ENCODE measurements at places on chromosomes 5 and 9. TPM values are rescaled to one million over a fixed set of nuclear protein-coding genes. Genes with fewer than 3 reads are reported as not detected.
A peak's percentile ranks its signal among the peaks of the same experiment; 100 is the strongest.

Gene PCDHA12
- not detected for total RNA-seq

DNA sequence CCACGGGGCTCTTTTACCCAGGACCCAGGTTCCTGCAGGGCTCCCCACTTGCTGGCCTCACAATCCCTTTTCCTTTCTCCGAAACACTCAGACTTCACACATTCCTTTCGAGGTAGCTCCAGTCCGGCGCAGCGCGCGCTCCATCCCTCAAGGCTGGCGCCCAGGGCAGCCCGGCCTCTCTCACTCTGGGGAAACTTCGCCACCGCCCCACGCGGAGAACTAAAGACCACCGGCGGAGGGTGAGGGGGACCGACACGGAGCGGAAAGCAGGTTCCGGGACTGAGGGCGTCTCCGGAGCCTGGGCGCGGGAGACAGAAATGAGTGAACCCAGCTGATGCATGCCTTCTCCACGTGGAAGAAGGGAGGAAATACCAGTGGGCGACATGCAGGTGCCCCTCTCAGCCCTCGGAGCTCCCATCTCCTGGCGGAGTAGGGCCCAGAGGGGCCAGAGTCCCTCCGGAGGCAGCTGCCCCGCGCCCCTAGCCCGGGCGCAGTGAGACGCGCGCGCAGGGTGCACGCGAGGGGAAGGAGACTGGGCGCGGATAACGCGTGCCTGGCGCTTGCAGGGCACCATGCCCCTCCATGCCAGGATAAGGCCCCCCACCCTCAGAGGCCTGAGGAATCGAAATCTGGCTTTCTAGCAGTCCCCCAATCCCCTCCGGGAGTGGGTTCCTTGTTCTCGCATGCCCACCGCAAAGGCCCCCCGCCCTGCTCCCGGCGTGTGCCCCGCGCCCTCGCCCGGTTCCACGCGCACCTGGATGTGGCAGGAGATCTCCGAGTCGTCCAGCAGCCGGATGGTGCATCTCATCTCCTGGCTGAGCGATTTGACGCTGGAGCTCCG, 650 bp downstream of the FRMD3 start:
- DNase-seq: no peak

DNA sequence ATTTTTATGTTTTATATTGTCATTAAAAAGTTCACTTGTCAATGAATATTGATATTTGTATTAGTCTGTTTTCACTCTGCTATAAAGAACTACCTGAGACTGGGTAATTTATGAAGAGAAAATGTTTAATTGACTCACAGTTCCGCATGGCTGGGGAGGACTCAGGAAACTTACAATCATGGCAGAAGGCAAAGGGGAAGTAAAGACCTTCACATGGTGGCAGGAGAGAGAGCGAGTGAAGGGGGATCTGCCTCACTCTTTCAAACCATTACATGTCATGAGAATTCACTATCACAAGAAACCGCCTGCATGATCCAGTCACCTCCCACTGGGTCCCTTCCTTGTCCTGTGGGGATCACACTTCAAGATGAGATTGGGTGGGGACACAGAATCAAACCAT, 27.4 kb downstream of the SRD5A1 start:
- DNase-seq: no peak

Gene IL17B
- total RNA-seq: 0.28 TPM

Gene BRINP1
- total RNA-seq: not detected

Gene GFPT2
- total RNA-seq: 20.8 TPM

Gene N4BP3
- total RNA-seq: under 0.01 TPM

Gene GPX3
- total RNA-seq: 0.28 TPM

DNA sequence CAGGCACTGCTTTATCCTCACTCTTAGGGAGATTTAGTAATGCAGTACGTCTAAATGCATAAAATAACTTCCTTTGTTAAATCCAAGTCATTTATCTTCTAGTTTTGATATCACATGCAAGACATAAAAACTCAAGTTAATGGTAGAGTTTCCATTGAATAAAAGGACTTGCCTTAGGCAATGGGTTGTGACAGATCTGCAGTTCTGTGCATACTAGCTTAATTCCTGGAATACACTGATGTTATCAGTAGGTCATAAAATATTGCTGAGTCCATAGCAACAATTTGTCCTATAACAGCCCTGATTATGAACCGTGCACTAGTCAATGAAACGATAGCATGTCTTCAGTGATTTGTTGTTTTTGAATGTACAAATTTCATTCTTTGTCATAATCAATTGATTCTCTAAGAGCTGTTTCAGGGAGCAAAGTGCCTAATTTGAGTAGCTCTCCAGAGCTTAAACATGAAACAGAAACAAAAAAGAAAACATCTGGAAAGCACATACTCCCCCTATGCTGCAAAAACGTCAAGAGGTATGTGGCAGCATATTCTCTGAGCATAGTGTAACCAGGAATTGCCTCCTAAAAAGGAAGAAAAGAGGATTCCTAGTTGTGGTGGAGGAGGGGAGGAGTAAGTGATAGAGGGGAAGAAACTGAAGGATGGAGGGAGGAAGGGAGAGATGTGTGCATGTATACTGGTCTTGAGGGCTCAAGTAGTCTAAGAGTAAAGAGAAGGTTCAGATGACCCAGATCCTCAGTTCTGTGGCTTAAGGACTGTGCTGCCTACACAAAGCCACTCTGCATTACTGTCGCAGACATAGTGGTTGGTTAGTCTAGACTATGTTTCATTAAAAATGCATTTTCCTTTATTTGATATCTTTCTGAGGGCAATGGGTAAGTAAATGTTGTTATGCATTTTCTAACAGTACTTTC, 589.2 kb downstream of the PRR16 start:
- no peak for DNase-seq

DNA sequence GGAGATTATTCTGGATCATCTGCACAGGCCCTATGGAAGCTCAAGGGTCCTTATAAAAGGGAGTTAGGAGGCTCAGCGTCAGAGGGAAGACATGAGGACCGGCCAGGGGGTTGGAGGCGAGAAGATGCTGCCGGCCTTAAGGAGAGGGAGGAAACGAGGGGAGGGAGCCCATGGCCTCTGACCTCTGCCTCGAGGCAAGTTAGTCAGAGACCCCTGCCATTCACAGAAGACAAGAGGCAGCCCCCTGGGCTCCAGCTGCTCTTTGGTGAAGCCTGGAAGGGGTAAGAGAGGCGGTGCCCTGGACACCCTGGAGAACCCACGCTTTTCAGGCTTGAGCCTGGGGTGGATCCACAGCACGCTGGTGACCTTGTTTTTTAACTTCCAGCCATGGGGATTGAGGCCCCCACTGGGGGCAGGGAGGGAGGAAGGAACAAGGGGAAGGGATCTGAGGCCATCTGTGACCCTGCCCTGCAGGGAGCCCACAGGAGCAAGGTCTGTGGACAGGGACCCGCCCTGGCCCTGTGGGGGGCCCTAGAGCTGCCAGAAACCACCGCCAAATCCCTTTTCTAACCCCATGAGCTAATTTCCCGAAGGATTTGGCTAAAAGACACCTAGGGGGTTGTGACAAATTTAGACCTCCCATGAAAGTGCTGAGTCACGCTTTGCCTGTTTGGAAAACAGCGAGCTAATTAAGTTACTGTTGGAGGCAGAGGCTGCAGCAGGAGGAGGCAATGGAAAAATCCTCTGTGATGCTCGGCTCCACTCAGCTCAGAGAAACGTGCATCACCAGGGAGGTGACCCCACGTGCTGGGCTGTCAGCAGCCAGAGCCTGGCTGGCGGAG, 49.7 kb downstream of the OLFM1 start:
- DNase-seq: no peak

DNA sequence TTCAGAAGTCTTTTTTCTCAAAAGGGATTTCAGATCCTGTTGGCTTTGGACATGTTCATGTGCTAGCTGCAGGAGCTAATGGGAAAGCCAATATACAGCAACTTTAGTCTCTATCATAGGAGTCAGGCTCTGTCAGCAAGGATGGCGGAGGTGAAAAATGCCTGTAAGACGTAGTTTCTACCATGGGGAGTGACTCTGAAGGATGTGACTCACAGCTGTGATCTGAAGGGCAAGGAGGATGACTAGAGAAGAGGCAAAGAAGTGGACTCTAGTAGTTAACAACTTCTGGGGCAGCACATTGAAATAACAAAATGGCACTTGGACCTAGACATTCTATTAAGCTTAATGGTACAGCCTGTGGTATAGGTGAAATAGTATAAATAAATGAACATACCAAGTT, 3.1 kb upstream of the NDUFS4 start:
- peak; percentile 80 for DNase-seq

Gene ANKRD20A1
- total RNA-seq: 0.18 TPM

Gene NRG2
- total RNA-seq: 0.18 TPM
